M059J (cell line): ENCODE measurements at places on chromosomes 12 and 14. TPM values are rescaled to one million over a fixed set of nuclear protein-coding genes. Genes with fewer than 3 reads are reported as not detected.

GRCh38 chr14:60800409-60800808 lies 65.8 kb downstream of the MNAT1 start:
- no peak for DNase-seq

DNA sequence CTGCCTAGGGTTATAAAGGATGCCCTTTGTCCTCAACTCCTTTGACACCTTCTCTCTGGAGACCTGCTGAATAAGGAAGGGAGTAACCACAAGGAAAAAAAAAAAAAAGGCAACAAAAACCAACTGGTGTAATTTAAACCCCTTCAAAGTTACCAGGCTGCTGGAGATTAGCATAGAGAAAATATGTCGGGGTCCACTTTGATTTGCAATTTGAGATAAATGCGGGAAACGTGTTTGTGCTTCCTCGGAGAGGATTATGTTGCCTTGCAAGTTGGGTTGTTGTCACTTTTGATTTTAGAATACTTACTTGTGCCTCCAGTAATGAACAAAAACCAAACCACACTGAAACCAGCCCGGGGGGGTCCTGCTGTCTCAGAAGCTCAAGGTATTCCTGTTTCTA lies 200.2 kb upstream of the MYL2 start:
- DNase-seq: no peak

GRCh38 chr12:40693207-40693821 lies 1.1 kb downstream of the CNTN1 start:
- no peak for DNase-seq

GRCh38 chr14:94115631-94116030 lies 5.1 kb downstream of the IFI27 start:
- no peak for DNase-seq

GRCh38 chr14:70130482-70130881 lies 58.3 kb downstream of the SLC8A3 start:
- no peak for DNase-seq

DNA sequence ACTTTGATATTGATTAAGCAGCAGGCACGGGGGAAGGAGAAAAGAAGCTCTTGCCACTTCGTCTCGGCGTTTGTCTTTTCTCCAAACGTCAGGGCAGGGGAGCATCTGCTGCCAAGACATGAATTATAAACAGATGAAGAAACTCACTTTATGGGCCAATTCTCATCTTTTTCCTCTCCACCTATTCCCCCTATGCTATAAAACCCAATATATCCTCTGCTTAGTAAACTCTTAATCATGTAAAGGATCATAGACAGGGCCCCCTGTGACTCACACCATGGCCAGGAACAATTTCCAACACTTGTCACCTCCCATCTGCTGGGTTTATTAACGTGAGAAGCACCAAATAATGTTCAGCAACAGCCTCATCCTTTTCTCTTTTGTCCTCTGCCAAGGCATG lies 1092.1 kb upstream of the TMEM132C start:
- DNase-seq: peak; percentile 18

GRCh38 chr12:16590645-16591044 lies 15.3 kb downstream of the LMO3 start:
- no peak for DNase-seq

DNA sequence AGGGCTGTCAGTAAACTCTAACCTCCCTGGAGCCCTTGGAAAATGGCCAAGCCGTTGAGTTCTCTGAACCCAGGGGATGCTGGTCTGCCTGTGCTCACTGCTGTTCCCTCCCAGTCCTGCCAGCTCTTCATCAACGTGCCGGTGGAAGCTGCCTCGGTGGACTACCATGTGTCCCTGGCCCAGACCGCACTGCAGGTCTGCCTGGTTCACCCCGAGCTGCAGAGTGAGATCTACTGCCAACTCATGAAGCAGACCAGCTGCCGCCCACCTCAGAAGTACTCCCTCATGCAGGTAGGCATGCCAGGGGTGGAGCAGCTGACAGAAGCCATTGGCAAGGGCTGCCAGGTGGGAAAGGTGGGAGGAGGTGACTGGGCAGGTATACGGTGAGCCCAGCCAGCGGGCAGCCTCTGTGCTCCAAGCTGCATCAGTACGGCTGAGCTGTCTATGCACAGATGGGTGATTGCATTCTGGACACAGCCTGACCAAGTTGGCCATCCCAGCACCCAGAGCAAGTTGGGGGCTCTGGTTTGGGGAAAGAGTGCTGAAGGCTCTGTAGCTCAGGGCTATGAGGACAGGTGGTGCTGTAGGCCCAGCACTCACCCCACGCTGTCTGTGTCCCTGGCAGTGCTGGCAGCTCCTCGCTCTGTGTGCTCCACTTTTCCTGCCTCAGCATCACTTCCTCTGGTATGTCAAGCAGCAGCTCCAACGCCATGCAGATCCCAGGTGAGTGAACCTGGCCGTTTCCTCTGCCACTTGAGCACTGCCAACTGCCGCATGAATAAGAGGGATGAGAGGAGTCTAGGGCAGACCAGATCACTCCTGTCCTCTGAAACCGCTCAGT lies 21.9 kb downstream of the PIGH start:
- no peak for DNase-seq

C12orf54 gene
- total RNA-seq: not detected in 2 replicates

NID2 gene
- total RNA-seq: 69.9 and 72.7 TPM in 2 replicates

IL31 gene
- not detected in 2 replicates for total RNA-seq
